ENCODE measurements at places on chromosomes 3 and 15. TPM values are rescaled to one million over a fixed set of nuclear protein-coding genes. Genes with fewer than 3 reads are reported as not detected.

DNA sequence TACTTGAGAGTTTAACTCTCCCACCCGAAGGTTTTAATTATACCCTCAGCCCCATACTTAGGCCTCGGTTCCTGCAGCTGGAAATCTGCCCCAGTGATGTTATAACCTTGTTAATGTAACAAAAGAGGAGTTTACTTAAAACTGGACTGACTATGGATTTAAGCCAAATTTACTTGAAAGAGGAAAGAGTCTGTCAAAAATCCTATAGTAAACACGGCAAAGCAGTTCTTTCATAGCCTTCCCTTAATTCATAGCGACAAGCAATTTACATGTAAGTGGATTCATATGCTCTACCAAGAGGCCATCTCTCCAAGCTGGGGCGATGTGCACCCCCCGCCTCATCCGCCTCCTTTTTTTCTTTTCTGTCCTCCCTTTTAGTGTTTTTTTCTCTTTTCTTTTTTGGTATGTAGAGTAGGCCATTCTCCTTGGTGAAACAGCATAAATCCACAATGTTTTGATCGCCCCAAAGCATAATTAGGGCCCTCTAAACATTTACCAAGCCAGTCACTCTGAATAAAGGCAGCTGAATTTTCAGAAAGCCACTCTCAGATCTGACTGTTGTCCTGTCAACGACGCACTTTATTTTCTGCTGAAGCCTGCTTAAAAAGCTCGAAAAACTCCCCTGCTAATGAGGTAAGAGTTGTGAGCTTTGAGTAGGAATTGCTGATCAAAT lies 373.1 kb upstream of the WNT5A start:
- no peak for DNase-seq

DNA sequence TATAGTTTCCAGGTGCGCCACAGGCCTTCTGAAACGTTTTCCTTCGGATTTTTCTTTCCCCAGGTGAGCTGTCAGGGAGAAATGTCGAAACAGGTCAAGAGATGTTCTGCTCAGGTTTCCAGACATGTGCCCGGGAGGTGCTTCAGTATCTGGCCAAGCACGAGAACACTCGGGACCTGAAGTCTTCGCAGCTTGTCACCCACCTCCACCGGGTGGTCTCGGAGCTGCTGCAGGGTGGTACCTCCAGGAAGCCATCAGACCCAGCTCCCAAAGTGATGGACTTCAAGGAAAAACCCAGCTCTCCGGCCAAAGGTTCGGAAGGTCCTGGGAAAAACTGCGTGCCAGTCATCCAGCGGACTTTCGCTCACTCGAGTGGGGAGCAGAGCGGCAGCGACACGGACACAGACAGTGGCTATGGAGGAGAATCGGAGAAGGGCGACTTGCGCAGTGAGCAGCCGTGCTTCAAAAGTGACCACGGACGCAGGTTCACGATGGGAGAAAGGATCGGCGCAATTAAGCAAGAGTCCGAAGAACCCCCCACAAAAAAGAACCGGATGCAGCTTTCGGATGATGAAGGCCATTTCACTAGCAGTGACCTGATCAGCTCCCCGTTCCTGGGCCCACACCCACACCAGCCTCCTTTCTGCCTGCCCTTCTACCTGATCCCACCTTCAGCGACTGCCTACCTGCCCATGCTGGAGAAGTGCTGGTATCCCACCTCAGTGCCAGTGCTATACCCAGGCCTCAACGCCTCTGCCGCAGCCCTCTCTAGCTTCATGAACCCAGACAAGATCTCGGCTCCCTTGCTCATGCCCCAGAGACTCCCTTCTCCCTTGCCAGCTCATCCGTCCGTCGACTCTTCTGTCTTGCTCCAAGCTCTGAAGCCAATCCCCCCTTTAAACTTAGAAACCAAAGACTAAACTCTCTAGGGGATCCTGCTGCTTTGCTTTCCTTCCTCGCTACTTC lies 3.8 kb downstream of the BHLHE40 start:
- DNase-seq = no peak

DNA sequence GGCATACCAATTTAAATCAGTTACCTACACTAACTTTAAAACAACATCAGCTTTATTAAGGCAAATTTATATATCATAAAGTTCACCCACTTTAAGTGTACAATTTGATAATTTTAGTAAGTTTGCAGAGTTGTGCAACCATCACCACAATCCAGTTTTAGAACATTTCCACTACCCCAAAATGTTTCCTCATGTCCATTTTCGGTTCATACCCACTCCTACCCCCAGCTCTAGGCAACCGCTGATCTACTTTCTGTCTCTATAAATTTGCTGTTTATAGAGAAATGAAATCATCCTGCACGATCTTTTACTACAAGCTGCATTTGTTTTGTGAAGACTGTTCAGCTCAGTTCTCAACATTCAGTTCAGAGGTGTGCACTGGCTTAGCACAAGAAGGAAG lies 31.5 kb upstream of the FAM81A start:
- no peak for DNase-seq

GRCh38 chr3:79002465-79003372 lies 765.1 kb downstream of the ROBO1 start:
- DNase-seq = no peak

DNA sequence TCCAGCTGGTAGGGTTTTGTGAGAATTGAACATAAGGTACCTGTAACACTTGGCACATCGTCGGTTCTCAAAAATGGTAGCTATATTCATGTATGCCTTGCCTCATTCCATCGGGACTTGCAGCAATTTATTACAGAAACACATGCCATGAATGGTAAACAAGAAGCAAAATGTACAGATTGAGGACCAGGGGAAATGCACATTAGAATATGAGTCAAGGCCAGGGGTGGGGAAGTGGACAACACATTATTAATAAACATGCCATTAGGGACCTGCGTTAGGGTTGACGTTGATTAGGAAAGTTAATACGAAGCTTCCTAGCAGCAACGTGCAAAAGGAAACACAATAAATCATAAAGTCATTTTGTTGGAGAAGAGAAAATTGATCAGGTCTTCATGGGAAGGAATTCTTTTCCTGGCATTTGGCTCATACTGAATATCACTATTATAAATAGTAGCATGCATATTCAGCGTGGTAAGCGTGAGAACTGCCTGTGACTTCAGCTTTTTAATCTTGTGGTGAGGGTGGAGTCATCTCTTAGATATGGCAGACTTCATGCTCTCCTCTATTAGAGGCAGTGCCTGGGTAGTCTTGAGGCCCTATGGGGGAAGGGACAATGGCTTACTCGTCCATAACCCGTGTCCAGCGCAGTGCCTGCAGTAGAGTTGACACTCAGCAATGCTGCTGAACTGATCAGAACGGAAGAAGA lies 184.9 kb downstream of the SV2B start:
- DNase-seq = no peak

- DNase-seq = no peak
Observed at GRCh38 chr3:15823092-15823491, 25.3 kb upstream of the ANKRD28 start.

DNA sequence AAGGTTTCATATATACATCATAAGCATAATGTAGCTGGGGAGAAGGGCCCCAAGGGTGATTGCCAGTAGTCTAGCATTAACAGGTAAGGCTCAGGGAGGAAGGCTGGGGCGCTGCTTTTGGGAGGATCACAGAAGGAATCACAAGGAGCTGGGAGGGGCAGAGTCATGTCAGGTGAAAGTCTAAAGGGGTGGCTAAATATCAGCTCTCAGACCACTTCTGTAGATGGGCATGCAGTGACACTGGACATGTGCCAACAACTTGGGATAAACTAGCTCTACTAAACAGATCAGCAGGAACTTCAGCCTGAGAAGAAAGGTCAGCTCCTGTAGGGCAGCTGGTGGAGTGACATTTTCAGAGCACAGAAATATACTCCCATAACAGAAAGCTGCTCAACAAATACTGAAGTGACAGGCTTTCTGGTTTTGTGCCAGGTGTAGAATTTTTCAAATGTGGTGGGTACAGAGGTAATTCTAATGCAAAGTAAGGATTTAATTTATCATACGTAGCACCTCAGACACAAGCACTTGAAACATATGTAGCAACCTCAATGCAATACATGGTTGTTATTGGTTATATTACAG lies 79.4 kb downstream of the PEX5L start:
- no peak for DNase-seq

DNA sequence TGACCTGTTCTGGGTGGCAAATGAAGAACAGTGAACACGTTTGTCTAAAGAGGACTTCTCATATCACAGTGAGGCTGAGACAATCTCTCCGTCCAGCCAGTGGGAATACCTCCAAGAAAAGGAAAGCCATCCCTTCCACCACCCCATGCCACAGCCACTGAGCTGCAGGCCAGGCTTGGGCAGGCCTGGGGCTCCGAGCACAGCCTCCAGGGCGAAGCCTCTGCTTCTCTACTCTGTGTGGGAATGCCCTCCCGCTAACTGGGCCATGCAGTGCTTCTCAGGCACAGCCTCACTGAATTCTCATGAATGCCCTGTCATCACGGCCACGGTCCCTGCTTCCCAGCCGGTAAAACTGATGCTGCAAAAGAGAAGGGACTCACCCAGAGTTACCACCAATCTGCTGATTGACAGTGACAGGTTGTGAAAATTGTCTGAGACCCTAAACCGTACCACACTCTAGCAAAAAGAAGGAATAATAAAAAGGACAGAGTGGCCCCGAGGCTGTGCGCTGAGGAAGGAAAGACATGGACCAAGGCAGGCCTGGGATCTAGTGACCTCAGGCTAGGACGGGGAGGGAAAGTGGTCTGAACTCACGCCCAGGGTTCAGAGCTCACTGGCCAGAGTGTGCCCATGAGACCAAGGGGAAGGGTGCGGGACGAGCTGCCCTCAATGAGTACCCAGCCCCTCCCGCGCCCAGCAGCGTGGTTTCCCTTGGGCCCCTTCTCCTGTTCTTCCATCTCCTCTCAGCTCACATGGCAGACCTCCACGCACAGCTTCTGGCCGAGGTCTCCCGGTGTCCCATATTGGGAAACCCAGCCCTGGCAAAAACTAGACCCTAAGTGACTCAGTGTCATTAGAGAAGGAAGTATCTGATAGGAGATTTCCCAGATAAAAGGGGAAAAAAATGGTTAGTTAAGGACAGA lies 52.8 kb downstream of the DHX30 start:
- DNase-seq = no peak

DNA sequence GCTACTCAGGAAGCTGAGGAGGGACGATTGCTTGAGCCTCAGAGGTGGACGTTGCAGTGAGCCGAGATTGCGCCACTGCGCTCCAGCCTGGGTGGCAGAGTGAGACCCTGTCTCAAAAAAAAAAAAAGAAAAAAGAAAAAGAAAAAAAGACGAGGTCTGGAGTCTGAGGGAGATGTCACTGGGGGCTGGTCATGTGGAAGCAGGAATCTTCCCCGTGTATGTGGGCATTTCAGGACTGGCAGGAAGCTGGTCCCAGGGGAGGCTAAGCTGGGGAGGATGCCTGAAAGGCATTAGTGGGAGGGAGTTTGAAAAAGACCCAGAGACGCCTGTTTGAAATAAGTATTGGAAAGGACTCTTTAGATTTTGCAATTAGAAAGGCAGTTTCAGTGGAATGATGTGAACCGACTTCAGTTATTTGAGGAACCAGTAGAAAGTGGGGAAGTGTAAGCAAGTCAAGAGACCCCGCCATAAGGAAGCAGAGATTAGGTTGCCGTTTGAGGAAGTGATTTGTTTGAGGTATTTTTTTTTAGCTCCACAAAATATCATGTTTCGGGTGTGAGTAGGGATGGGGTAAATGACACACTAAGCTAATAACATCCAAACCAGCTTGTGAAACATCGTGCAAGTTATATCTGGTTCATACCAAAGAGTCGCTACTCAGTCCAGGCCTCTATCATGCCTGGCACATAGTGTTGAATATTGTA lies 55.5 kb downstream of the ST6GAL1 start:
- DNase-seq = no peak

DNA sequence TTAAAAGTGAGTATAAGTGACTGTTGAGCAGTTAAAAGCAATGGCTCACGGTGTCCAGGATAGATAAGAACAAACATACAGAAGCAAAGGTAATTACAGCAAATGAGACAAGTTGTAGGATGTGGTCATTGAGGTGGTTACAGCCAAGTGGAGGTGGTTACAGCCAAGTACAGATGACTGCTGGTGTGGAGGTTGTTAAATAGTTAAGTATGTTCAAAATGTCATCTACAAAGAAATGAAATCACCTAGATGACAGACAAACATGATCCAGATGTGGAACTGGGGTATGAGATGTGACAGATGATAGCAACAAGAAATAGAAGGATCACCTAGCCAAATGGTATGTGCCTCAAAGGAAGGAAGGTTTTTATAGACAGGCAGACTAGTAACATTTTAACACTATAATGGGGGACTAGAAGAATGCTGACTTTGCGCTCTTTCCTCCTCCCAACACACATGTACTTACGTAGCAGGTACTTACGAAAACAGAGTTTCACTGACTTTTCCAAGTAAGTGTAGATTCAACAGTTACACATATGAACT lies 6.8 kb upstream of the ANKRD28 start:
- DNase-seq = no peak

DNA sequence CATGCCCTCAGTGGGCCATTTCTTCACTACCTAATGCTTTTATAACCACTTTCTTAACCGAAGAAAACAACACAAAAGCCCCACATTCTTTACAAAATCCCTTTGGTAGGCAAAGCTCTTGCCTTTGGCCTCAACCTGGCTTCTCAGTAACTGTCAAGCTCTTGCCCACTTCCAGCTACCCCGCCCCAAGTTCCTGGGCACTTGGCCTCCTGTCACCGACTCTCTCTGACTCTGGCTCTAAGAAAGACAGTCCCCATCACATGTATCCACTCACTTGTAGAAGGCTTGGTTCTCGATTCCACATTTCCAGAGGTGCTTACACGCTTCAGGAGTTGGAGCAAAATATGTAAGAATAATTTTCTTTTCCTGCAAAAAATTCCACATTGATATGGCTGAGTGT lies 61.1 kb downstream of the WDR76 start:
- DNase-seq = peak; percentile 57

Gene ZBTB38
- 75.4 TPM for total RNA-seq

Gene CPA3
- 5.5 TPM for total RNA-seq

Gene FGF12
- total RNA-seq = 4.5 TPM

Gene MRPS25
- 52.3 TPM for total RNA-seq

Gene IMP3
- total RNA-seq = 67.5 TPM

Gene SCAANT1
- total RNA-seq = not detected

Gene GMPPB
- 45.4 TPM for total RNA-seq

Gene ARRDC4
- 24.0 TPM for total RNA-seq

Gene SOX14
- total RNA-seq = not detected

Gene CHAC1
- total RNA-seq = 2.4 TPM

Gene SLC12A1
- total RNA-seq = not detected

Measured in mesenteric fat pad (tissue), 1 donor.